ENCODE measurements at places on chromosomes 11 and 22. TPM values are rescaled to one million over a fixed set of nuclear protein-coding genes. Genes with fewer than 3 reads are reported as not detected.

The FGF19 gene
- not detected for total RNA-seq

DNA sequence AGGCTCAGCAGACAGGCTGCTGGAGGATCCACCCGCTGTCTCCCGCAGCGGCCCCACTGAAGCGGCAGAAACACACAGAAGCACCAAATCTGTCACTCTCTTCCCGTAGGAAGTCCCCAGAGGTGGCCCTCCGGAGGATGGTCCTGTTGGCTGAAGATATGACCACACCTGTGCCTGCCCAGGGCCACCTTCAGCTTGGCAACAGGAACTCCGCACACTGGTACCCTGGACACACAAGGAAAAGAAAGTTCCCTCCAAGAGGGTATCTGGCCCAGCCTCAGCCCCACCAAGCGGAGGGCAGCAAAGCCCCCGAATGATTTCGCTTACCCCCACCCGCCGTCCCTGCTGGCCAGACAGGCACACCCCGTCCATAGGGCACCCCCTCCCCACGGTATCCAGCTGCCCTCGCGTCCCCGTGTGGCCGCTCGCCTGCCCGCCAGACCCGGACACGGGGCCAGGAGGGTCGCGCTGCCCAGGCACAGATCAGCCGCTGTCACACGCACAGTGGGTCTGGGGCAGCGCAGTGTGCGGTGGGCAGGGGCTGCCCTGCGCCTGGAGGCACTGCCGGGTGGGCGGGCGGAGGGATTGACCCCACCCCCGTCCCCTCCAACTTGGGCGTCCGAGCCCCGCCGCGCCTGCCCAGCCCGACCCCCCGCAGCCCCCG lies 7.0 kb downstream of the RASSF7 start:
- DNase-seq: no peak
- peak overlapping the region; percentile 27 for H3K4me3 ChIP-seq
- peak overlapping the region; percentile 51 for H3K27ac ChIP-seq
- no peaks in the 10 kb centered on the region for H3K27me3 ChIP-seq
- H3K36me3 ChIP-seq: peaks cover 14% of the 10 kb centered on the region

DNA sequence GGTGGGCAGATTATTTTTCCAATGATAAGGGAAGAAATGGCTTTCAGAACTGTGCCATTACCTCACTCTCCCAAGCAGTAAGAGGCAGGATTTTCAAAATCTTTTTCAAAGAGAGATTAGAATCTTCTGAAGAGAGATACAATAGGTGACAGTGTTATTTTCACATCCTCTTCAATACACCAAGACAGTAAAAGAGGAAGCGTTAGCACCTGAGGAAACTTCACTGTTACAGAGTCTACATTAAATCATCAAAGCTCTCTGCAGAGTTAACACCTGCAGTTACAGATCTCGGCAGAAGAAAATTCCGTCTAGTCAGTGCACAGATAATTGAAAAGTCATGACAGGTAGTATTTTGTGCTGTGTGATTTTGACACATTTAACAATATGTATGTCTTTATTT lies 144.9 kb downstream of the PGR start:
- no peaks in the 10 kb centered on the region for H3K27me3 ChIP-seq
- DNase-seq: no peak
- no peak overlapping the region for H3K4me3 ChIP-seq
- H3K27ac ChIP-seq: no peak overlapping the region
- H3K4me1 ChIP-seq: no peaks in the 10 kb centered on the region
- H3K36me3 ChIP-seq: no peaks in the 10 kb centered on the region

DNA sequence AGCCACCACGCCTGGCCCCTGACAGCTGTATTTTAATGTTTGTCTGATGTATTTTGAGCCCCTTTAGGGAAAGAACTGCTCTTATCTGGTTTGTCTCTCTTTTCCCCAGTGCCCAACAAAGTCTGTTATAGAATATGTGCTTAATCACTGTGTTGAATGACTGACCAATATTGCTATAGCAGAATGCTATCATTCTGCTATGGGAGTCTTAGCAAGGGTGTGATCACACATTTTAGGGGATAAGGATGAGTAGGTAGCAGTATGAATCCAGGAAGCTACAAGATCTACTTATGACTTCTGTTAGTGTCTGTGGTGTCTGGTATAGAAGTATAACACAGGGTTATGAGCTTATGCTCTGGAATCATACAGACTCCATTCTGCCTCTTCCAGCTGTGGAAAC lies 117.5 kb upstream of the RRM1 start:
- no peaks in the 10 kb centered on the region for H3K27me3 ChIP-seq
- no peak overlapping the region for H3K27ac ChIP-seq
- H3K36me3 ChIP-seq: no peaks in the 10 kb centered on the region
- peaks cover 15% of the 10 kb centered on the region for H3K4me1 ChIP-seq
- no peak overlapping the region for H3K4me3 ChIP-seq

DNA sequence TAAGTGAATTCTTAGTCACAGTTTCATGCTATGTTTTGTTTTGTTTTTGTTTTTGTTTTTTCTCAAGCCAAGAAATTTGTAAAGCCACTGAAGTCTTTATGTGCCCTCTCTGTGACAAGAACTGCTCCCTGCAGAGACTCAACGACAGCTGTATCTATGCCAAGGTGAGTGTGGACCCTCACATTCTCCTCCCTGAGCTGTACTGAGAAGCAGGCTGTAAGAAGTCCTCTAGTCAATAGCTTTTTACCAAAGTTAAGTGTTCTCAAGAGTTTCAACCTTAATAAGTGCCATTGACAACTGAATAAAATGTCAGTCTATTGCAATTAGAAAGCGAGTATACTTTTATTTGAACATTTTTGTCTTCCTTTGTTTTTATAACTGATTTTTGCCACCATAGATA lies 18.9 kb downstream of the MUC15 start:
- no peaks in the 10 kb centered on the region for H3K27me3 ChIP-seq
- H3K36me3 ChIP-seq: no peaks in the 10 kb centered on the region
- DNase-seq: no peak
- H3K4me3 ChIP-seq: no peak overlapping the region

The POLR3H gene
- 30.7 TPM for total RNA-seq

GRCh38 chr22:41909310-41910049 lies 5.4 kb downstream of the SHISA8 start:
- peaks cover 14% of the 10 kb centered on the region for H3K36me3 ChIP-seq
- no peak for DNase-seq
- no peak overlapping the region for H3K27ac ChIP-seq
- no peak overlapping the region for H3K4me3 ChIP-seq
- peaks cover 14% of the 10 kb centered on the region for H3K4me1 ChIP-seq

DNA sequence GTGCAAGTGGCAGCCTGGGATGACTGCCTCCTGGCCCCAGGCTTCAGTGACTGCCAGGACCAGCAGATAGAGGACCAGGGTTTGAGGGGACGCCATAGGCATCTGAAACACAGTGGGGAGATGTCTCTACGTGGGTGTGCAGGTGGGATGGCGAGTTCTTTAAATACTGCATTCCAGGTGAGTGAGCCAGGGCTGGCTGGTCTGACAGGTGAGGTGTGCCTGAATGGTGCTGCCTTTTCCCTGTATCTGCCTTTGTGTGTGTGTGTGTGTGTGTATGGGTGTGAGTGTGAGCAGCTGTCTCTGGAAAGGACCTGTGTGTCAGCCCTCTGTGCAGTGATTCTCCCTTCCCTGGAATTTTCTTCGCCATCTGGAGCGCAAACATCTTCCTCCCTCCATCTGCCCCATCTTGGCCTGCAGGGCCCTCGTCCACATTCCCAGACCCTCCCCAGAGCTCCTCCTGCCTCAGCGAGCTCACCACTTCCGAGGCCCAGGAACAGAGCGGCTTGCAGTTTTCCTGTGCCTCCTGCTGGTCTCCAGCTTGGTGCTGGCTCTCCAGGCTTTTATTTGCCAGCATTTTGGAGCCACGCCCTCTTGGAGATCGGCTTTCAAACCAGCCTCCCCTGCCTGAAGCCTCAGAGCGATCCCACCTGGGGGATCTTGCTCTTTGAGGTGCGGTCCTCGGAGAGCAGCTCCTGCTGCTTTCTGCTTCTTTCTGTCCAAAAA lies at the start of gene GPHA2:
GPHA2 (minus strand) TSS at position 535 of the 723 bp plus-strand sequence; CDS start at position 102, 433 bp downstream.
- H3K4me1 ChIP-seq: no peaks in the 10 kb centered on the region
- H3K4me3 ChIP-seq: no peak within 1 kb of the TSS
- peaks cover 4% of the 10 kb centered on the region for H3K36me3 ChIP-seq

The TSPAN18 gene
- total RNA-seq: 9.1 TPM

GRCh38 chr11:109939166-109939810 lies 153.9 kb upstream of the ZC3H12C start:
- H3K27ac ChIP-seq: no peak overlapping the region
- H3K4me1 ChIP-seq: no peaks in the 10 kb centered on the region
- no peak overlapping the region for H3K4me3 ChIP-seq
- DNase-seq: no peak
- H3K27me3 ChIP-seq: no peaks in the 10 kb centered on the region

GRCh38 chr22:19802894-19803735 lies 42.5 kb downstream of the TBX1 start:
- no peak for DNase-seq
- H3K27me3 ChIP-seq: no peaks in the 10 kb centered on the region
- H3K4me1 ChIP-seq: no peaks in the 10 kb centered on the region
- no peak overlapping the region for H3K27ac ChIP-seq
- H3K36me3 ChIP-seq: no peaks in the 10 kb centered on the region

DNA sequence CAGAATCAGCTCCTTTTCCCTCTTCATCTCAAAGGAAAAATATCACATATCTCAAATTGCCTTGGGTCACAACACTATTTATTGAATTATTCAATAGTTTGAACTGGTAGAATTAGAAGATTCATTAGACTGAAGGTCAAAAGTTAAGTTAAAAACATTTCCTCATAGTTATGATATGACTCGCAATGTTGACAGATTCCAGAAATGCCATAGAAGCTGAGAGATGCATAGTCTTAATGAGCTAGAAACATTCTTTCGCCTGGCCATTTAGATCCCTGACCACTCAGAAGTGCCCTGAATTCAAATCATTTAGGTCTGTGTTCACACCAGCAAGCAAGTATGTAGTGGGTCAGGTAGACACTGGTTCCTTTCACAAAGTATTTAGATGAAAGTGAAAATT lies 44.4 kb downstream of the FAT3 start:
- no peak for DNase-seq
- H3K4me1 ChIP-seq: no peaks in the 10 kb centered on the region
- H3K27ac ChIP-seq: no peak overlapping the region
- H3K36me3 ChIP-seq: no peaks in the 10 kb centered on the region
- H3K4me3 ChIP-seq: no peak overlapping the region

DNA sequence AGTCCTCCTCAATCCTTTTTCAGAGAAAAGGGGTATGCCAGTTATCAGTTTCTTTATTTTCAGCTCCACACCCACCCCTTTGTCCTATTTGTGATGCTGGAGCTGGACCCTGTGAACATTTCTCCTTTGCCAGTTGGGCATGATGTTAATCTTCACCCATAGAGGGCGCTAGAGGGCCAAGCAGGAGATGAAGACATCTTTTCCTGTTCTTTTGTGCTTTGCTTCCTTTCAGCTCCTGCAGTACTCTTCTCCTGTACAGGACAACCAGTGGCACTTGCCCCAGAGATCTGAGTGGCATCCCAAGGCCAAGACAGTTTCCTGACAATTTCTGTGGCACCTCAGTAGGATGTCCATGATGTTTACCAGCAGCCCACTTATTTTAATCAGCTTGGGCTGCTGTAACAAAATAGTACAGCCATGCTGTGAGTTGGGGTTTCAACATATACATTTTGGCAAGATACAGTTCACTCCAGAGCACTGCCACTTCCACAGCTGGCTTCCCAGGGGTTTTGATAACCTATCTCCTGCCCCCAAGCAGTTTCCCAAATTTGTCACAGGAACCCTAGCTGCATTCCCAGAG lies 4.6 kb downstream of the SAA2 start:
- DNase-seq: peak; percentile 55
- no peak overlapping the region for H3K4me3 ChIP-seq
- no peaks in the 10 kb centered on the region for H3K27me3 ChIP-seq

The PKDREJ gene
- total RNA-seq: not detected

GRCh38 chr11:59891781-59892181 lies 13.2 kb downstream of the OOSP3 start:
- no peak overlapping the region for H3K27ac ChIP-seq
- no peaks in the 10 kb centered on the region for H3K27me3 ChIP-seq
- DNase-seq: no peak
- no peaks in the 10 kb centered on the region for H3K4me1 ChIP-seq

DNA sequence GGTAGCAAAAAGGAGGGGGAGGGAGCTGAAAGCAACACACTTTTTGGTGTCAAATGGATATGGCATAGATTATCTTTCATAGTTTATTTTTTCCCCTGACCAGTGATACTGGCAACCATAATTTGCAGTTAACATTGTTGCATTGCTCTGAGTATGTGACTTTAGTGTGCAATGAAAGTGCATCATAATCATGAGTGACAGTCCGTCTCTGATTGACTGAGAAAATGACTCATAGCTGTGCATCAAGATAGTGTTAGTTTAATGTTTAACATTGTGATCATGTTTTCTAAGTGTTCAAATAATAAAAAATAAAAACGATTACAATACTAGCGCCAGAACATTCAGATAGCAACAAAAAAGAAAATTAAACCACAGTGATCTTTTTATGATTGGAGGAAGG lies 952.4 kb upstream of the TENM4 start:
- H3K27ac ChIP-seq: no peak overlapping the region
- DNase-seq: no peak
- no peaks in the 10 kb centered on the region for H3K4me1 ChIP-seq
- H3K27me3 ChIP-seq: no peaks in the 10 kb centered on the region
- H3K36me3 ChIP-seq: no peaks in the 10 kb centered on the region

The SMC1B gene
- total RNA-seq: not detected

The BSCL2 gene
- total RNA-seq: 53.9 TPM

- H3K36me3 ChIP-seq: no peaks in the 10 kb centered on the region
- no peak for DNase-seq
- H3K4me3 ChIP-seq: no peak overlapping the region
- H3K27ac ChIP-seq: no peak overlapping the region
- H3K4me1 ChIP-seq: no peaks in the 10 kb centered on the region
- H3K27me3 ChIP-seq: no peaks in the 10 kb centered on the region
These were observed 74.1 kb upstream of the CSNK2A3 start for GRCh38 chr11:11427140-11427539.

DNA sequence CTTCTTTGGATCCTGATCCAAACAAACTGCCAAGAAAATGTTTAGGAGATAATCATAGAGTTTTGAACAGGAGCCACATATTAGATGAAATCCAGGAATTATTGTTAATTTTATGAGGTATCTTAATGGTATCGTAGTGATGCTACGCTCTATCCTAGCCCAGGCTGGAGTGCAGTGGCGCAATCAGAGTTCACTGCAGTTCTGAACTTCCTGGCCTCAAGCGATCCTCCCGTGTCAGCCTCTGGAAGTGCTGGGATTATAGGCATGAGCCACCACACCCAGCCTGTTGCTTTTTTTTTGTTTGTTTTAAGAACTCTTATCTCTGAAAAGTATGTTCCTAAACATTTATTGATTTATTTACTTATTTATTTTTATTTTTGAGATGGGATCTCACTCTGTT lies 2.4 kb downstream of the GSTT4 start:
- H3K27me3 ChIP-seq: no peaks in the 10 kb centered on the region
- H3K27ac ChIP-seq: no peak overlapping the region

- no peak overlapping the region for H3K27ac ChIP-seq
- H3K27me3 ChIP-seq: no peaks in the 10 kb centered on the region
- DNase-seq: no peak
- H3K36me3 ChIP-seq: no peaks in the 10 kb centered on the region
- H3K4me3 ChIP-seq: no peak overlapping the region
These were observed 222.8 kb downstream of the DDX10 start for GRCh38 chr11:108887436-108888238.
